H7 (cell line): ENCODE measurements at places on chromosomes 13 and 19. TPM values are rescaled to one million over a fixed set of nuclear protein-coding genes. Genes with fewer than 3 reads are reported as not detected.

DNA sequence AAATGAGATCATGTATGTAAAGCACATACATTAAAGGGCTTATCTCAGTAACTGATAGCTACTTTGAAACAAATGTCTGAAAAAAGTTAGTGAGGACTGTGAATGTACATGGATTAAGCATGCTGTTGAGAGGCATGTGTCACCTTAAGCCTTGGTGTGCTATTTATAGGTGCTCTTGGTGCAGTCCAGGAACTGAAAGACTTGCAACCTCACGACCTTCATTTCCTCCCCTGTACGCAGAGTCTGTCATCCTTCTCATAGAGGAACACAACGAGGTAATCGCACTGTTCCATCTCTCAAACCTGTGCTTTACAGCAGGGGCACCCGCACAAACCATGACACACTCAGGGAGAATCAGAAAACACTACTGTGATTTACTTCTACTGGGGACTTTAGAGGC, 65.6 kb downstream of the UFM1 start:
- no peak for DNase-seq

DNA sequence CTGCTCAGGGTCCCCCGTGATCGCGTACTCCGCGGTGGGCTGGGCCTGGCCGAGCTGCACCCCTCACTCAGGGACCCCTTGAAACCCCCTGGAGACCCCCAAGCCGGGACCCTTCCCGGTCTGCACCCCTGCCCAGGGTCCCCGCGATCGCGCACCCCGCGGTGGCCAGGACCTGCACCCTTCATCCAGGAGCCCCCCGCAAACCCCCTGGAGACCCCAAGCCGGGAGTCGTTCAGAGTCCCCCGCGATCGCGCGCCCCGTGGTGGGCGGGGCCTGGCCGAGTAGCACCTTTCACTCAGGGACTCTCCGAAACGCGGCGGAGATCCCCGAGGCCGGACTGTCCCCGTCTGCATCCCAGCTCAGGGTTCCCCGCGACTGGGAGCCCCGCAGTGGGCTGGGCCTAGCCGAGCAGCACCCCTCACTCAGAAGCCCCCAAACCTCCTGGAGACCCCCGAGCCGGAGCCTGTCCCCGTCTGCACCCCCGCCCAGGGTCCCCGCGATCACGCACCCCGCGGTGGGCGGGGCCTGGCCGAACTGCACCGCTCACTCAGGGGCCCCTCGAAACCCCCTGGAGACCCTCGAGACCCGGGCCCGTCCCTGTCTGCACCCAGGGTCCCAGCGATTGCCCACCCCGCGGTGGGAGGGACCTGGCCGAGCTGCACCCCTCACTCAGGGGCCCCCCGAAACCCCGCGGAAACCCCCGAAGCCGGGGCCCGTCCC, 748 bp downstream of the LMNB2 start:
- peak; percentile 83 for DNase-seq

GRCh38 chr19:2391118-2391725, 31.2 kb downstream of the TMPRSS9 start:
- DNase-seq, result peak; percentile 73

GRCh38 chr13:25762281-25762680, 289.5 kb downstream of the SHISA2 start:
- DNase-seq, result no peak

DNA sequence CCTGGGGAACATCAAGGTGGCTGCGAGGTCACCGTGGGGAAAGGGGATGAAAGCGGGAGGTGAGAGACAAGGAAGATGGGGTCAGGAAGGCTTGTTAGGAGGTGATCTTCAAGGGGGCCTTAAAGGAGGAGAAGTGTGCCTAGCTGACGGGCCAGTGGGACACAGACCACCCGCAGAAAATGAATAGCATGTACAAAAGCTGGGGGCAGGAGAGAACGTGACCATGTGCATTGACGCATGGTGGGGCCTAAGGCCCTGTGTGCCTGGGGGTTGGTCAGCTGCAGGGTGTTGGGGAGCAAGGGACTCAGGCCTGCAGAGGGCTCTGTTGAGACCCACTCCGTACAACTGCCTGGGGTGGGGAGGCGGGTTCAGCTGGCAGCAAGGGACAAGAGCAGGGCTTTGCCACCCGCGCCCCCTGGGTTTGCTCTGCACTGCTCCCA, 5.9 kb downstream of the RAB8A start:
- DNase-seq, result peak; percentile 79

DNA sequence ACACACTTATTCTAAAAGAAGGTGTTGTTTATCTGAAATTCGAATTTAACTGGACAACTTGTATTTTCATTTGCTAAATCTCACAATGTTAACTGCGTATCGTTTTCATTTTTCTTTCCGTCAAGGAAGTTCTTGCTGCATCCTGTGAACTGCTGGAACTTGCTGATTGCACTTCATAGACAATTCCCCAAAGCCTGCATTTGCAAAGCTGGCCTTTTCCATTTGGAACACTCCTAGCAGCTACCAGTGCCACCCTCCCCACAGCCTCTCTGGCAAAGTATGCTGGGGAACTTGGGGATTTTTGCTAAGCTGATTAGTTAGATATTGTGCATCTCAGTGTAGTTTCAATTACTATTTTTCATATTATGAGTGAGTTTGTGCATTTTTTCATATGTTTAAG, 20.4 kb upstream of the ARGLU1 start:
- DNase-seq, result no peak

DNA sequence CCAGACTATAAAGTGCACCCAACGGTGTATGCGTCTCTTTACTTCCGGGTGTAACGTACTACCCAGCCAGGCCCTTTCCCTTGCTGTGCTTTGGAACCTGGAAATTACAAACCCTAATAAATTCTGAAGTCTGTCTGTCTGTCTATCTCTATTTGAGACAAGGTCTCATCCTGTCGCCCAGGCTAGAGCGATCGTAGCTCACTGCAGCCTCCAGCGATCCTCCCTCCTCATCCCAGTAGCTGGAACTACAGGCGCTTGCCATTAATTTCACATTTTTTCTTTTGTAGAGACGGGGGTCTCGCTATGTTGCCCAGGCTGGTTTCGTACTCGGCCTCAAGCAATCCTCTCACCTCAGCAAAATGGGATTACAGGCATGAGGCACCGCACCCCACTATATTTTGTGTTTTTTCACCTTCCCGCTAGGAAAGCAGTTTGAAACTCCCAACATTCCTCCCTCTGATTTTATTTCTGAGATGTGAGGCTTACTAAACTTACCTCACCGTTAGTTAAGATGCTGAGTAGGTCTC, 469 bp upstream of the RNF6 start:
- DNase-seq, result no peak

- DNase-seq, result no peak
These were observed 52.3 kb downstream of the MRPL57 start for GRCh38 chr13:21228738-21229137.

GRCh38 chr13:20118268-20119140, 42.3 kb downstream of the GJA3 start:
- DNase-seq, result peak; percentile 80

DNA sequence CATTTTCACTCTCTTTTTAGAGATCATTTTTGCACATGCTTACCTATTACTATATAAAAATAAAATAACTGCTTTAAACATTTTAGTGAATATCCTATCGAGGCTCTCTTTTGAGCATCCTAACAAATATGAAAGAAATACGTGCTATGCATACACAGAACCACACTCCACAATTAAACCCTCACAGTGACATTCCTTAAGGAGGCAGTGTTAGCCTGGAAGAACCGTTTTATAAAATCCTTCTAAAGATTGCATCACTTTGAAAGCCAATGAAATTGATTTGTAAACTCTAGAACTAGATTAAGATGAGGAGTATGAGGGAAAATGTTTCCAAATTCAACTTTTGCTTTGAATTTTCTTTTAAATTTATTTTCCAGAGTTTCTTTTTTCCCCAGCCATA, 11.1 kb upstream of the ENOX1 start:
- DNase-seq, result no peak

The ADPRHL1 gene
- total RNA-seq, result 0.89 and 1.4 TPM in 2 replicates

DNA sequence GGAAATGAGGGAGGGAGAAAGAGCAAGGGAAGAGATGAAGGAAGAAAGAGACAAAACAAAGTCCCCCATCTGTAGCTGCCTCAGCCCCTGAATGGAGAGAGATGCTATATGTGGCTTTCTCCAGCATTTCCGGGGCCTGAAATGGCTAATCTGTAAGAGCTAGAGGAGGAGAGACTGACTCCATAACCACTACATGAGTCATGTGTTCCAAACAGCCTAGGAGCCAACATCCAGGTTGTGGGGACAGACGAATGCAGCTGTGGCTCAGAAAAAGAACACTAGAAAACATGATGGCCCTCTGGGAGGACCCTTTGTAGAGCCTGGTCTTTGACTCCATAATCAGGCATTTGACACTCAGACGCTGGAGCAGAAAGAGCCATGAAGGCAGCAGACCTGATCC, 292.0 kb upstream of the ZNF507 start:
- no peak for DNase-seq

- DNase-seq, result peak; percentile 33
These were observed 512.1 kb downstream of the IRS2 start for GRCh38 chr13:109274188-109274821.

The ZIC2 gene
- total RNA-seq, result 93.0 and 96.6 TPM in 2 replicates

GRCh38 chr19:12749938-12750521, 1.6 kb upstream of the BEST2 start:
- peak; percentile 71 for DNase-seq

The TMEM86B gene
- total RNA-seq, result 1.2 and 1.7 TPM in 2 replicates

The TRPC4 gene
- 3.8 and 4.1 TPM in 2 replicates for total RNA-seq

The OR7C1 gene
- not detected in 2 replicates for total RNA-seq

The ZNF723 gene
- not detected in 2 replicates for total RNA-seq

GRCh38 chr19:40529093-40529954, 47.3 kb upstream of the SHKBP1 start:
- DNase-seq, result peak; percentile 100

- DNase-seq, result peak; percentile 35
These were observed 15.0 kb upstream of the MIER2 start for GRCh38 chr19:359653-359925.

The ZNF616 gene
- 4.8 and 10.3 TPM in 2 replicates for total RNA-seq

The ERICH6B gene
- total RNA-seq, result not detected in 2 replicates

GRCh38 chr19:48858984-48859710, 9.3 kb downstream of the PLEKHA4 start:
- DNase-seq, result peak; percentile 89

DNA sequence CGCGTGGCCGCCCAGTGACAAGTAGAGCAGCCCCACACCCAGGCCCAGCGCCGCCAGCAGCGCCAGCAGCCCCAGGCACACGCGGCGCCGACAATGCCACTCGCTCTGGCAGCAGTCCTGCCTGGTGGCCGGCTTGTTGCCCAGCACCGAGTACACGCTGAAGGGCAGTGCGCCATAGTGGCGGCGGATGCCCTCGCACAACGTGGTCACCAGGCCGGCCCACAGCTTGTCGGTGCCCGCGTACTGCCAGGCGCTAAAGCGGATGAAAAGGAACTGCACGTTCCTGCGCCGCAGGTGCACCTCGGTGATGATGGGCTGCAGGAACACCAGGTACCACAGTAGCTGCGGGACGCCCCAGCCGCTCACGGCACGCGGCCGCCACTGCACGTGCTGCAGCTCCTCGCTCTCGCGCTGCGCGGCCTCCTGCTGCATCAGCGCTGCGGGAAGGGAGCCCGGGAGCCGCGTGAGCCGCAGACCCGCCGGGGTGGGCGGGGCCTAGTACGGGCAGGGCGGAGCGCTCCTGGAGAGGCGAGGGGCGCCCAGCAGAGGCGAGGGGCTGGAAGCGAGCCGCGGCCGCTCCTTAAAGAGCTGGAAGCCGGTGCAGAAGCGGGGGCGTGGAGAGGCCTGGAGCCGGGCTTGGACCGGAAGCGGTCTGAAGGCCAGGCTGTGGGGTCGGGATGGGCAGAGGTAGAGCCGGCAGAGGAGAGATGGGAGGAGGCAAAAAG, 7.3 kb downstream of the NKPD1 start:
- DNase-seq, result peak; percentile 95

The HCN2 gene
- 1.8 and 3.1 TPM in 2 replicates for total RNA-seq

The ADGRE3 gene
- total RNA-seq, result not detected in 2 replicates

The CYP4F8 gene
- total RNA-seq, result not detected in 2 replicates

DNA sequence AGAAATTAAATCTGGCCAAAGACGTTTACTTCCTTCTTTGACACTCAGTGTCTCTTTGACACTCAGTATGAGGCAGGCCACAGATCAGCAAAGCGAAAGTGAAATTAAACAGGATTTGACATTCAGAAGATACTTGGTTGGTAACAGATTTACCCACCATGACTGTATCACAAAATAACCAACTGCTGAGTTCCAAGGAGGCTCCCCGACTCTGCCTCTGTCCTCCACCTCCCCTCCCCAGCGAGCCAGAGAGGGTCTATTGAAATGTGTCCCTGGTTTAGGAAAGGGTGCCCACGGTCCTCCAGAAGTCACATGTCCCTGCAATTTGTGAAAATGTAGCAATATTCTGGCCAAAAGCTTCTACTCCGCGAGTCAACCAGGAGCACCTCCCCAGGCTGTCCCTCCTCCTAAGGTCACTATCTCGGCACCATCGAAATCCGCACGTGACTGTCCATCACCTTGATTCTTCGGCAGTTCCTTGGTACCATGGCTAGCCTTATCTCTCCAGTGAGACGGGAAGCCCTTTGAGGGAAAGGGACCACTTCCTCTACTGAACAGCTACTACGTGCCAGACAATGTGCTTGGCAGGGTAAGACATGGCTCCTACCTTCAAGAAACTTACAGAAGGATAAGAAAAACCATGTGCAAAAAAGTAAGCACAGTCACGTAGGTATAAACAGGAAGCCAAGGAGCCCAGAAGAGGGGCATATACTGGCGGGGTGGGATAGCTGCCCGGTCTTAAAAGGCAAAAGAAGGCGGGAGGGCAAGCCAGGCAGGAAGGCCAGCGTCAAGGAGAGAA, 1.5 kb downstream of the N4BP2L1 start:
- DNase-seq, result no peak

The SIGLEC10 gene
- total RNA-seq, result not detected in 2 replicates

DNA sequence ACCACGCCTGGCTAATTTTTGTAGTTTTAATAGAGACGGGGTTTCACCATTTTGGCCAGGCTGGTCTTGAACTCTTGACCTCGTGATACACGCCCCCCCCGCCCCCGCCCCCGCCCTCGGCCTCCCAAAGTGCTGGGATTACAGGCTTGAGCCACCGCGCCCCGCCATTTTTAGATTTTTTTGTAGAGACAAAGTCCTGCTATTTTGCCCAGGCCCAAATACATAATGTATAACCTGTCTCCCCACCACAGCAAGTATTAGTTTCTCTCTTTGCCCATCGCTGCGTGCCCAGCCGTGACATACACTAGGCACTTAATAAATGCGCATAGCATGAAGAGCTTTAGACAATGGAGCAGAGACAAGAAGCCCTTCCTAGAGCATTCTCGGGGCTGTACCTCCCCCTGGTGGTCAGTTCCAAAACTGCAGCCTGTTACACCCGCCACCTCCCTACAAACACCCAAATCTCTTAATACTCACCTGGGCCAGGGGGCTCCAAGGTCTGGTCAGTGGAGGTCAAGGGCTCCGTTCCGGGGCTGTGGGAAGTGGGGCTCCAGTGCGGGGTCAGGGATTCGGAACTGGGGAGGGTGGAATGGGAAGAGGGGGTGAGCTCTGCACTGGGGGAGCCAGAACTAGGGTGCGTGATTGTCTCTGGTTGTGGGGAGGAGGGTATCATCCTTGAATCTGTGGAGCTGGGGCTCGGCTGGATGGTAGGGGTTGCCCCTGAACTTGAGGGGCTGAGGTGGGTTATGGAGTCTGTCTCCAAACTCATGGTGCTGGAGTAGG, 22.5 kb downstream of the IQCN start:
- DNase-seq, result peak; percentile 94

The ZNF578 gene
- 16.8 and 22.7 TPM in 2 replicates for total RNA-seq
